Cerebellar cortex (tissue), 1 donor: ENCODE measurements at places on chromosomes 2 and 18.

- DNase-seq = no peak
Measured at GRCh38 chr18:2853173-2853925, 6.5 kb downstream of the EMILIN2 start.

DNA sequence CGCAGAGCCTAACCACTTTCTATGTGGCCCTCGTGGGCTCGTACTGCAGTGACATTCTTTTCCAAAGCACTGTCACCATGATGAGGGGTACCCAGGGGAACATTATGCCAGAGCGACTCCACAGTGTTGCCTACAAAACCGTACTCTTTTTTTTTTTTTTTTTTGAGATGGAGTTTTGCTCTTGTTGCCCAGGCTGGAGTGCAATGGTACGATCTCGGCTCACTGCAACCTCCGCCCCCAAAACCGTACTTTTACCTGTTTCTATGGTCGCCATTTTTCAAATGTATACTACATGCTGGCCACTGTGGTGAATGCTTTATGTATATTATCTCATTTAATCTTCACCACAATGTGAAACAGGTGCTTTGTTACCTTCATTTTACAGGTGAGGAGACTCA, 4.3 kb downstream of the PLEK start:
- DNase-seq = no peak

DNA sequence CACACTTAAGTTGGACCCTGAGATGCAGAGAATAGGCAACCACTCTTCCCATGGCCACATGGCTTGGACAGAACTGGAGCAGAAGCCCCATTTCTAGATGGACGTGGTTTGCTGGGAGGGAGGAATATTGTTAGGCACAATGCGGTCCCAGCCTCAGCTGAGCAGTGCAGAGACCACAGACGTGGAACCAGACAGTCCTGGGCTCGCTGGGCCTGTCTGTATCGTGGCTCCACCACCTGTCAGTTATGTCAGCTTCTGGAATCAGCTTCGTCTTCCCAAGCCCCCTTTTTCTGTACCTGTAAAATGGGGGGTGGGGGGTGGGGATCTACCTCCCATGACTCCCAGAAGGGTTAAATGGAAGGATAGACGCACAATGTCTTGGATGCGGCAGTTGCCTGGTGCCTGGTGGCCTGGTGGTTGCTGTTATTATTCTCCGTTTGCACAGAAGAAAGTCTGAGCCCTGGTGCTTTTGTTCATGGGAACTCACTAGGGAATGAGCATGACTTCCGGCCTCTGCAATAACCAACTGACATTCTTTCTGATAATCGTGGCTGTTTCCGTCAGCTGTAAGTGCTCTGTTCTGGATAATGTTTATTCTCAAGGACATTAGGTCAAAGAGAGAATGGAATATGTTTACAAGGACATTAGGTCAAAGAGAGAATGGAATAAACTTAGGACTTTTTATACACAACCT, 31.4 kb downstream of the COLEC11 start:
- no peak for DNase-seq

- DNase-seq = no peak
Measured at GRCh38 chr2:141806090-141806489, 324.7 kb downstream of the LRP1B start.

DNA sequence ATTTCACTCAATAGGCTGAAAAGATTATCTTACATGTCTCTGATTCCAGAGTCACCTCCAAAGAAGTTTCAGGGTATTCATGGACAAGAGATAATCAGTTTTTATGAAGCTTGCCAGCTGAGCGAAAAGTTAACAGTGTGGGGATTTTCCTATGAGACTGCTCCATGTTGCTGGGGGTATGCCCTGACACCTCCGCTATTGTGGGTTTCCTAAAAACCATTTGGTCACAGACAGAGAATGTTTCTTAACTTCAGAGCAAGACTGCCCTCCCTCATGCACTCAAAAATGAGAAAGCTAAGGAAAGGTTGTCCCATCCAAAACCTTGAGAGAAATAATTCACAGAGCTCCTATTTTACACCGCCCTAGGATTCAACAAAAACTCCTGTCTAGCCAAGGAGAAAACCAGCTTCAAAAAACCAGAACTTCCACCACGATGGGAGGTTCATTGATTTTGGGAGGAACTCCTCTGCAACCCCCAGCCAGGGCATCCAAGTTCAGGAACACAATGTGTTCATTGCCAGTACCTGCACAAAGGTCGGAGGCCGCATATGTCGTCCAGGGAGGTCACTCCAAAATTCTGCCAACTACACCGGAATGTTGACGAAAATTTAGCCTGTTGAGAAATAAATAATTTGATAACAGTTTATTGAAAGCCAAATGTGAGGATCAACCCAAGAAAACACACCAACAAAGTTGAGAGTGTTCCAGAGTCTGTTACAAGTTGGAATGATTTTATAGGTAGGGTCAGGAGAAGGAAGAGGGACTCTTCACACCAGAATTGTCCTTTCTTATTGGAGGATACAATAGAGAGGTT, 104.3 kb downstream of the SP100 start:
- no peak for DNase-seq

GRCh38 chr2:60873381-60873780, 8.0 kb upstream of the REL start:
- DNase-seq = no peak

DNA sequence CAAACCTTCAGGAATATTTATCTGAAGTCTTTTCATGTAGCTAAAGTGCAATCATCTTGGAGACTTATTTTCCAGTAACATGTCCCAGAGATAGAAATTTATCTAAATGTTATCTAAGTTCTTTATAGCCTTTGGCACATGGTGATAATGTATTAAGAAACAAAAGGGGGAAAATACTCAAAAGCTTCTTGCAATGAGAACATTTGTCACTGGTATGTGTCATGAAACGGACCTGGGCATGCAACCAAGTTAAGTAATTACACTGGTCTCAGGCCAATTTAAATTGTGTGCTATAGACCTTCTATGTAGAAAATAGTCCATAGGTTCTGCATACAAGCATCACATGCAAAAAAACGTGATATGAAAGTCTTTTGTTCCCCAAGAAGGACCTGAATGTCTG, 136.2 kb downstream of the SLC8A1 start:
- no peak for DNase-seq

DNA sequence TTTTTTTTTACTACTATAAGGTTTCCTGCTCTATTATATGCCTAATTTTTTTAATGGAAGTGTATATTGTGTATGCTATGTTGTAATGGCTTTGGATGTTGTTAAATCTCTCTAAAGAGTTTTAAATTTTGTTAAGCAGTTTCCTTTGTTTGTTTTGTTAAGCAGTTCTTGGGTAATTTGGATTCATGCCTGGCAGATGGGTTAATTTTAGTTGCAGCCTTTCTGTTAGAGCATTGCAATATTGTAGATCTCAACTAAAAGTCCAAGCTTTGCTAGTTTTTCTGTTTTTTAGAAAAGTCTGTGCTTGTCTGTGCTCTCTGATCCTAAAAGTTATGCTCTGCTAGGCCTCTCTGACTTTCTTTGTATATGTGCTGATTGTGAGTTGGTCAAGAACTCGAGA, 1229.0 kb upstream of the NRXN1 start:
- no peak for DNase-seq

DNA sequence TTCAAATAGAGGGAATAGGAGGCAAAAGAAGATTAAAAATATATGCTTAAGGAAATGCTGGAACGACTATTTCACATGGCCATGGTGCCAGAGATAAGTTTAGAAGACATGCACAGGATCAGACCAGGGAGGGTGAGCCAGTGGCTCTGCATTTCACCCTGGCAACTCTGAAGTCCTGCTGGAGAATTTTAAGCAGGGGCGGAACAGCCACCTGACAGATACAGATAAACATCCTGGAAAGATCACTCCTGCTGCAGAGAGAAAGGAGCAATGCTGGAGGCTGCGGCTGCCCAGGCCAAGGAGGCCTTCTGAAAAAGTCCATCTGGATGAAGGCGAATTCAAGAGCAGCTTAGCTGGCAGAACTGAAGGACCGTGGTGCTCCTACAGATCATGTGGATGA, 755.9 kb downstream of the RNF144A start:
- DNase-seq = no peak

- DNase-seq = no peak
Measured at GRCh38 chr2:234075947-234076346, 25.4 kb downstream of the SPP2 start.

- DNase-seq = no peak
Measured at GRCh38 chr18:63223837-63224236, 95.7 kb downstream of the BCL2 start.

- DNase-seq = no peak
Measured at GRCh38 chr2:31957354-31958139, 53.3 kb downstream of the MEMO1 start.

DNA sequence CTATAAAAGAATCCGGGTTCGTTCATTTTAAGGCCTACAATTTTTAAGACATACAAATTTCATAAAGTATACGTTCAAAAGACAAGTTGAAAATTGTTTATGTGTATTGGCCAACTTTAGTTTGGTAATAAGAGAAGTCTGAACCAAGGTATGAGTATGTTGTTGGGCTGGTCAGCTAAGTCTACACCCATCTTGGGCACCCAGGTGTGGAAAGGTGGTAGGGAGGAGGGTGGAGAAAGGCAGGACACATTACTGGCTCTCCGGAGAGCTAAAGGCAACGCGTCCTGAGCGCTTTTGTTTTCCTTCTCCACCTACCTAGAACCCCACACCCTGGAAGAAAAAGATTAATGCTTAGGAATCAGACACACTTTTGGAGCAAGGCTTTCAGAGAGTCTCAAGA, 899 bp upstream of the PELI1 start:
- no peak for DNase-seq

DNA sequence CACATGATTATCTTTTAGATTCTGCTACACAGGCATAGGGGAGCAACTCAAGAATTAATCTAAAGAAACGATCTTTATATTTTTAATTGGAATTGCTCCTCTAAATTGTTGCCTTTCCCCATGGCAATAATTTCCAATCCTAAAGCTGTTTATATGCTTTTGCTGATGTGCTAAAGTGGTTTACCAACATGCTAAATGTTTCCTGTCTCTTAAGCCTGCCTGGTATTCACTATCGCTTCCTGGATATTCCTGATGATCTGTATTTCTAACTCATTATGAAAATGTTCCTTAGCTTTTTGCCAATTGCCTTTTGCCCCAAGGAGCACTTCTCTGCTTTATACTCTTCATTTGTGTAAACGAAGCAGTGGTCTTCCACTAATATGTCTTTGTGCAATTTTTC, 65.8 kb downstream of the PTPN2 start:
- DNase-seq = no peak

GRCh38 chr2:236078297-236079255, 89.6 kb downstream of the GBX2 start:
- DNase-seq = no peak

DNA sequence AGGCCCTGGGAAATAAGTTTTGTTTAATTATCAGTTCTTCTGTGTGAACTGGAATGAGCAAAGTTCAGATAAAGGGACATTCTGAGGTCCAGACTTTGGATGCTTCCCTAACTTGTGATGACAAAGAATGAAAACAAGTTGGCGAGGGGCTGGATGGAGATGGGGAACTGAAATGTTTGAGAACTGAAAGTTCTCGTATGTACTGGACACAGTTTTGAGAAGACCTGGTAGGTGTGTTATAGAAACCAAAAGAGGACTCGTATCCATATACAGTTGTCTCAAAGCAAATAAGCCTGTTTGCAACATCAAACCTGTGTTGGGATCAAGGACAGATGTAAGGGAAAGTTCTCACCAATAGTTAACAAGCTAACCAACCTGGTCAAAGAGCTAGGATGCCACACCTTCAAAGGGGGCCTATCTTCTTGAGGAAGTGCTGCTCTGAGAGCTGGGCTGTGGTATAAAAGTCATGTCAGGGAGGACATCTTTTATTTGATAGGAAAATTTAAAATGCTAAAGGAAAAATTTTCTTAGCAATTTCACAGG, at the start of gene UPP2:
Gene UPP2 (plus strand): TSS at position 493 of the 543 bp plus-strand sequence. CDS start 188 bp downstream, outside the sequence.
- no peak for DNase-seq

DNA sequence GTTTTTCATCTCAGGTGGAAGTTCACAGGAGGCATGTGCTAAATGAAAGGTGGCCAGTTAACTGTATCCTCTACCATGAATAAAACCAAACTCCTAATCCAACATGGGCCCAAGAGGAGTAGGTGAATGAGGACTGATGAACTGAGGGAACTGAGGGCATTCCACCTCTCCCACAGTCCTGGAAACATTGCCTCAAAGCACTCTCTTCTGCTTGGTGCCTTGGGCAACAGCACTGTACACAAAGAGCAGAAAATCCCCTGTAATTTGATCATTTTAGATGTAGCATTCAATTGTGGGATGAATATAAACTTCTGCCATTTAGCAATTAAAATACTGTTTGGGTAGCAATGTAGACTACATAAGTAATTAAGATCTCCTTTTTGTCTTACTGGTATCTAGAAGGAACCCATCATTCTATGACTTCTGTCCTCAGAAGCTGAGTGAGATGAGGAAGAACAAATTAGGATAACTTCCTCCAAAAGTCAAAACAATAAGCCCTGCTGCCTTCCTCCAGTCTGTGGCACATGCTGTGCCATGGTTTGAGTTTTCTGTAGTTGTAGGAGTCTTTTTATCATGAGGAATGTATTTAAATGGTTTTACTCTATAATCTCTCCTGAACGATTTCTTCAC, 86.7 kb upstream of the ZEB2 start:
- DNase-seq = no peak
